CD4-positive, alpha-beta T cell treated with Interleukin-4 for 4 hours (primary cell): ENCODE measurements at places on chromosomes 7 and 10.

- no peak for DNase-seq
Observed at GRCh38 chr7:156785998-156786543, 106.9 kb downstream of the LMBR1 start.

GRCh38 chr7:128452552-128452951 lies 3.1 kb upstream of the HILPDA start:
- DNase-seq, result no peak

- no peak for DNase-seq
Observed at GRCh38 chr7:38257350-38257677, 16.1 kb downstream of the TARP start.

DNA sequence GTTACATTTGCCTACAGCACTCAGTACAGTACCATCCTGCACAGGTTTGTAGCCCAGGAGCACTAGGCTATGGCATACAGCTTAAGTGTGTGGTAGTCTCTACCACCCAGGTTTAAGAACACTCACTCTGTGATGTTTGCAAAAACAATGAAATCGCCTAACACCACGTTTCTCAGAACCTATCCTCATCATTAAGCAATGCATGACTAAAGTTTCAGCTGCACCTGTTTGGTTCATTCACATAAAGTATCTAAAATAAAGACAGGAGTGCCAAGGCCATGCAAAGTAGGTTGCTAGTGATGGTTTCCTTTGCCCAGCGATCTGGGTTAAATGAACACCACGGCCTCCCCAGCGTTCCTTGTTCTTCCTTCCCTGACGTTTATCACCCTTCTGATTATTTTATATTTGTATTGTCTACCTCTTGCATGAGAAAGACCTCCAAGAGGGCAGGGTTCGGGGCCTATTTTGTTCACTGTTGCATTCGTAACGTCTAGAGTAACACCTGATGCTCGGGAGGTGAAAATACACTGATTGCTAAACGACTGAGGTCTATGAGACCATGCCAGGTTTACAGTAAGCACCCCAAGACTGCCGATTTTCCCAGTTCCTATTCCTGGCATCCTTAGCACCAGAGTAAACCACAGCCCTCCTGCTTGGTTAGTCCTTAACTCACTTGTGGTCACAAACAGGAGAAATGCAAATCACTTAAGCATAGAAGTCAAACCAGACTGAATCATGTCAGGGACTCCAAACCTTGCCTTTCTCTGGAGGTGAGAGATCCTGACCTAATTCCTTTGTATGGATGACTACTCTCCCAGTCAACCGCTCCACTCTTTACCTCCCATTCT lies 204.1 kb upstream of the NFE2L3 start:
- DNase-seq, result no peak

- DNase-seq, result no peak
Observed at GRCh38 chr10:10782603-10783002, 235.1 kb upstream of the CELF2 start.

- DNase-seq, result no peak
Observed at GRCh38 chr7:38160003-38160571, 18.0 kb upstream of the STARD3NL start.

DNA sequence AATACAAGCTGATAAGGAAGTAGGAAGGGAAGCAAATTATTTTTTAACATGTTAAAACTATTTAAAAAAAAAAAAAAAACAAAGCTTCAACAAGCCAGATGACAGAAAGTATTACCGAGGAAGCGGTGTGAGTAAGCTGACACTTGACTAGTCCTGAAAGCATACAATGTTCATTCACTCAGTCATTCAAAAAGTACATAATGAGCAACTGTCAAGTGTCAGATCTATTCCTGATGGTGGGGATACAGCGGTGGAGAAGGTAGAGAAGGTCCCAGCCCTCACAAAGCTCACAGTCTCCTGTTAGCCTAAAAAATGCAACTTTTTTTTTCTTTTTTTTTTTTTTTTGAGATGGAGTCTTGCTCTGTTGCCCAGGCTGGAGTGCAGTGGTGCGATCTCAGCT lies 40.0 kb downstream of the RAPGEF5 start:
- DNase-seq, result no peak

GRCh38 chr7:107924841-107925504 lies 34.0 kb downstream of the DLD start:
- no peak for DNase-seq

- no peak for DNase-seq
Observed at GRCh38 chr7:146116521-146117222, at the start of gene CNTNAP2. Gene CNTNAP2, plus strand, starts transcription at chr7:146116801. Its CDS starts 76 bp downstream, at chr7:146116877.

DNA sequence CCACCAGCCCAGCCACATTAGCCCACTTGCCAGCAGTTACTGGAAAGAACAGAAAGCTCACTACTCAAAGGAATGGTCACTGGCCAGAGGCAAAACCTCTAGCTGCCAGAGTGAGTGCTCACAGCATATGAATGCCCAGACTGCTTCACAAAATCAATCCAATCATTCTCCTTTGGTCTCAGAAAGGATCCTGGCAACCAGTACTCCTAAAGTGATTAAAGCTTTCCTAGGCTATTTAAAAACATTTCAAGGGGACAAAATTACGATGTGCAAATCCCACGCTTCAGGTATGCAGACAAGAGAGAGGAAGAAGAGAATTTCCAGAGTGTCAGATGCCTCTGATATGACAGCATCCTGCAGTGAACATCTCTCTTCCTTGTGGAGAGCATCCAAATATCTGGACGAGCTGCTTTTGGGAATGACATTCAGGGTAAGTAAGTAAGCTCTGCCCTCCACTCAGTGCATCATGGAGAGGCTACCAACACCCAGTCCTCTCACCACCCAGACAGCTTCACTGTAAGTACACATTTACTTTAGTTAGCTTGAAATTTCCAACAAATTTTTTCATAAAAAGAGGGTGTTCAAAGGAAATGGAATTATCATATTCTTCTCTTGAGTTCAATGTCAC lies 25.1 kb downstream of the ICA1 start:
- DNase-seq, result no peak

DNA sequence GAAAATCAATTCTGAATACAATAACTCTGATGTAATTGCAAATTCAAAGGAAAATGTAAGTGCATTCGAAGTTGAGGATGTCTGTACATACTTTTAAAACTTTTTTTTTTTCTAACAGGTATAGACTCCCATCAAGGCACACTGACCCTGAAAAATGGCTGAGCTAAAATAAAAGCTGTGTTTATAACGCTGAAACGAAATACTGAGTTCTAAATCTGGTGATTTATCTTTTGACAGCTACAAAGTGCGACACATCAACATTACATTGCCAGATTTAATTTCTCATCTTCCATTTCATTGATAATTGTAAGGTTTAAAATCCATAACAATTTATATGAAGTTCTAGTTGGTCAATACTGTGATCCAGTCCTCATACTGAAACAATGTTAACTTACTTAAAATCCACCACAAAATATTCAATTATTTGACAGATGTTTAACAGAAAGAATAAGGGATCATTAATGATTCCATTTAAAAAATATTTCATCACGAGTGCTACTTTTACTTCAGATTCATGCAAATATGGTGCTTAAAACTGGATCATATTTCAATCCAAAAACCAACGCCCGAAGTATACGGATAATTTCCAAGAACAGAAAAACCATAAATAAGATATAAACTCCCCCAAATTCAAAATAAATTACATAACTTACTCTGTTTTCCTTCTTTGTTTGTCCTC lies 1.4 kb downstream of the RAB11FIP2 start:
- DNase-seq, result no peak

DNA sequence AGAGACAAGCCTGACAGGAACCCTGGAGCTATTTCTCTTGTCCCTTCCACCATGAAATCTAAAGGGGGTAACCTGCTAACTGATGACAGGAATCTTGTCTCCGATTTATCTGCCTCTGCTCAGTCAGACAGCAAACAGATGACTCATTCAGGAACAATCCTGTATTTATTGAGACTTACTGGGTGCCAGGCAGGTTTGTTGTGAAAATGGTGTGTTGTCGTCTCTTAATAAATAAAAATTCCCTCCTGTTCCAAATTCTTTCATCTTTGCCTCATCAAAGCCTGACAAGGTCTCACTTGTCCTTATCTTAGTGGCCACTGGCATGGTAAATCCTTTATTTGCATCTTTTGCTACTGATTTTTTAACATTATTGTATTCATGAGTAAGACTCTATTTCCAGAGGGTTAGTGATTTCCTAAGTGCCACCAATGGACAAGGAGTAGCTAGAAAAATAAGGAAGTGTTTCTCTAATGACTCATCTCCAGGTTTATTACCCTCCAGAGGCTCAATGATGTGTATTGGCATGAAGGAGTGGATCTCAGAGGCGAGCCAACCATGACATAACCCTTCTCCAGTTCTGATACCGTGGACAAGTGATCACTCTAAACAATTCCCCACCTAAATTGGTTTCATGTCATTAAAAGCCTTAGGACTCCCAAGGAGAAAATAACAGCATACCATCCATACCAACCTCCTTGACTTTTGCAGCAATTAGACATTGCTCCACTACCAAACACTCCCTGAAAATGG lies 724.0 kb downstream of the GRID1 start:
- no peak for DNase-seq

- no peak for DNase-seq
Observed at GRCh38 chr7:138126928-138127327, 50.7 kb downstream of the AKR1D1 start.

GRCh38 chr10:127802531-127803095 lies 65.6 kb downstream of the FOXI2 start:
- no peak for DNase-seq

GRCh38 chr10:131166486-131166885 lies 145.0 kb downstream of the TCERG1L start:
- no peak for DNase-seq

GRCh38 chr10:97123765-97124164 lies 62.0 kb downstream of the SLIT1 start:
- DNase-seq, result no peak

DNA sequence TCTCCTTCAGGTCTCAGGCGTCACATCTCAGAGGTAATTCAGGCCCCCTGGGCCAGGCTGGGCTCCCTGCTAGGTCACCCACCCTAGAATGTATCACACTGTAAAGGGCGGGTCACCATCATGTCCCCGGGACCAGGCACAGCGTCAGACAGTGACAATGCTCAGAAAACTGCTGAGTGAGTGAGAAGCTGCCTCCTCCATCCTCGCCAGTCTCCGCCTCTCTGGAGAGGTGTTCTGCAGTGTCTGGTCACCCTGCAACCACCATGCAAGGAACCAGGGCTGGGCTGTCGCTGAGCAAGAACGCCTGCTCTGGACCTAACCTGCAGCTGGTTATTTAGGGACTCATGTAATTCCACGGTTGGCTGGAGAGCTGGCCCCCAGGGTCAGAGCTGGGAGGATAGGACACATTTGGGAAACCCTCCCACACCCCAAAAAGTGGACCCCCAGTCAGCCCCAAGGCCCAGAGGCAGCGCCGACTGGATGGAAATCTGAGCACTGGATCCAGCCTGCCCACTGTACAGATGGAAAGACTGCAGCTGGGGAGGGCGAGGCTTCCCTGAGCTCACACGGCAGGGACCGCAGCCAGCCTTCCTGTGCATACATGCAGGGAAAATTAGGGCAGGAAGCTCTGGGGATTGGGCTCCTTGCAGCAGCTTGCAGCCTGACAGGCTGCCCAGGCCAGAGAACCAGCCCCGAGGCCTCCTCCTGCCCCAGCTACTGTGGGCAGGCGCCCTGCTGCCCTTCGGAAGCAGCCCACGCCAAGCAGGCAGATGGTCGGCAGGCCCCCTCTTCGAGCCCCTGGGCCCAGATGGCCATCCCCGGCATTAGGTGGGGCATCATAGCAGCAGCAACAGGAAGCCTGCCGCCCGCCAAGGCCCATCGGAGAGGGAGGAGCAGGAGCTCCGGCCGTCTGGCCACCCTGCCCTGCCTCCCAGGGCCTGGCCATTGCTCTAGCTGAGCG lies 105.4 kb upstream of the ZMIZ1 start:
- no peak for DNase-seq

DNA sequence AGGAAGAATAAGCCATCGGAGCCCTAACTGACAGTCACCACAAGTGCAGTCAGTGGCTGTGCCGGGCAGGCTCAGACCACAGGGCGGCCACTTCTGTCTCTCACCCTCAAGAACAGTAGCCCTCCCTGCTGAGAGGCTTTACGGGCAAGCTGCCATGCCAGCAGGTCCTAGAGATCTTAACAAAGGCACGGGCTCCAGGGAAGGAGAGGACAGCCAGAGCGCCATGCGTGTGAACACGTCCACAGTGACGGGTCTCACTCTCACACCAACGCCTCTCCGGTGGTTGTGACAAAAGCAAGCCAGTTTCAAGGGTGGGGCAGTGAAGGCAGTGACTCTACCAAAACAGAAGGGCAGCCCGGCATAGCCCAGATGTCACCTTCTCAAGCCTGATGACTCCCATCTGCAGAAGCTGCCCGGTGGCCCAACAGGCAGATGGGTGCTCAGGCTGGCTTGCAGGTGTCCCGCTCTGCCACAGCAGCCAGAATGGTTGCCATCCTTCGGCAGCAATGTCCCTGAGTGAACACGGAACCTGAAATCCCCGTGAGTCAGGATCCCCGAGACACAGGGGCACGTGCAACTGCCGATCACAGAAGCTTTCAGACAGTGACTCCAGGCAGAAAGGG lies 102.0 kb downstream of the FAM53B start:
- DNase-seq, result no peak

DNA sequence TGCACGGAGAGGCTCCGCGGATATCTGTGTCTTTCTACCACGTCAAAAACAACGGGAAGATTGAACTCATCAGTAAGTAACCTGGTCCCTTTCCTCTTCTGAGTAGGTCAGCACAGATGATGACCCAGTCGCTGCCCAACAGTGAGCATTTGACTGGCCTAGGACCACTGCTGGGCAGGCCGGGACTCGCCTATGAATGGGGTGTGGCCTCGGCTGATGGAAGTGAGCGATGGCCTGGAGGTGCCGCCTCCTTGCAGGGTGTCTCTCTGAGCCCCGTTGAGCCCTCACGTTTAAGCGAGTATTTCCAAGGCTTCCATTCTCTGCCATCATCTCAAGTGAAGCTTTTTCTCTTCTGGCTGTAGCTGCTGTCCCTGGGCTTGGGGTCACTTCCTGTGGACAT lies 18.1 kb downstream of the EIF3B start:
- no peak for DNase-seq

DNA sequence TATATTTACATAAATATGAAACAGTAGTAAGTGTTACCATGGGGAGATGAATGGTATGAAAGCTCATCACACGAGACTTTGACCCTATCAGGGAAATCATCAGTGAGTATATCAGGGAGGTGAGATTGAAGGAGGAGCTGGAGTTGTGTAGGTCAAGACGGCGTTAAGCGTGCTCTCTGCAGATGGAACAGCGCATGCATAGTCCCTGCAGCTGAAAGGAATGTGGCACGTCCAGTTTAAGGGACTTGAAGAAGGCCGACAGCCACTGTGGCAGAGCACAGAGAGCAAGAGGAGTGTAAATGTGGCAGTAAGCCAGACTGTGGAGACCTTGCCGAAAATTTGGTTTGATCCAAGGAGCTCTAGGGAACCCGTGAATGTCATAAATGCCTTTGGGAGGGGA lies 38.9 kb downstream of the POU6F2 start:
- DNase-seq, result no peak
